ENCODE measurements at places on chromosomes 2 and 18.

DNA sequence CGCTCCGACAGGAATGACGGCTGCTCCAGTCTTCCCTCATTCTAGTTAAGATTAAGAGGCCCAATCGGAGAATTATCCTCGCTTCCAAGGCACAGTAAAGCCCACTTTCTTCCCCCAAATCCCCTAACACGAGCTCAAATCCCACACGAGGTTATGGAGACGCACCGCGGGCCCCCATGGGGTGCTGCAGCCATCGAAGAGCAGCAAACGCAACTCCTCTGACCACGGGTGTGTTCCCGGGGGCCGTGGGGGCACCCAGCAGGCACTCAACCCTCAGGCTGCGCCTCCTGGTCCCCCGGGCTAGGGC lies 446 bp downstream of the COPS9 start:
- DNase-seq: no peak

GRCh38 chr2:173578404-173579107 lies 223.9 kb downstream of the CDCA7 start:
- DNase-seq: no peak

DNA sequence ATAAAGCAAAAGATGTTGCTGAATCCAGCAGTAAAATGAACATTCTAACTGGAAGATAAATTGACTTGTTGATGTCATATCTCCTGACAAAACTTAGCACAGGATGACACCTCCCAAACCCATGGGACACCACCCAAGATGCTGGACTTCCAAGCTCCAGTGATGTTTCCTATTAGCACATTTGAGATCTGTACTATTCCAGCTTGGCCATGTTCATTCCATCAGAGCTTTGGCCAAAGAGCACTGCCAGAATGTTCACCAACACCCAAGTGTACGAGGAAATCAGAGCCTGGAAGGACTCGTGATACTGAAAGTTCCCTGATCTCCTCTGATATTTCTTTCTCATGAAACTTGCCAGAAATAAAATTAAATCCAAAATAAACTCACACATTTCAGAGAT lies 44.7 kb downstream of the PID1 start:
- DNase-seq: no peak

DNA sequence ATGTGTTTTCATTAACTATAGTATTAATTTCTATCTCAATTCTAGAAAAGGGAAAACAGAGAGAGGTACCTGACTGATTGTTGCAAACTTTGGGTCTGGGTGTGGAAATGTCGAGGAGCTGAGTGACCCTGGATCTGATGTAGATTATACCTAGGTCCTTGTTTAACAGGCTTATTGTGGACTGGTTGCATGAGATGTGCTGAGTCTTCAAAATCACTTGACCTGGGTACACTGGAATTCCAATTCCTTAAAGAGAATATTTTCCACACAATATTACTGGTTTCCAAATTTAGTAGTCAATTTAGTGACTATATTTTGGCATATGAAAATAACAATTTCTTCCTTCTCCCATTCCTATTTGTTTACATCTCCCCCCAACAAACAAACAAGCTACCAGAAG lies 13.6 kb downstream of the DUSP11 start:
- DNase-seq: no peak

GRCh38 chr2:152646775-152647174 lies 70.5 kb downstream of the PRPF40A start:
- DNase-seq: peak; percentile 28

DNA sequence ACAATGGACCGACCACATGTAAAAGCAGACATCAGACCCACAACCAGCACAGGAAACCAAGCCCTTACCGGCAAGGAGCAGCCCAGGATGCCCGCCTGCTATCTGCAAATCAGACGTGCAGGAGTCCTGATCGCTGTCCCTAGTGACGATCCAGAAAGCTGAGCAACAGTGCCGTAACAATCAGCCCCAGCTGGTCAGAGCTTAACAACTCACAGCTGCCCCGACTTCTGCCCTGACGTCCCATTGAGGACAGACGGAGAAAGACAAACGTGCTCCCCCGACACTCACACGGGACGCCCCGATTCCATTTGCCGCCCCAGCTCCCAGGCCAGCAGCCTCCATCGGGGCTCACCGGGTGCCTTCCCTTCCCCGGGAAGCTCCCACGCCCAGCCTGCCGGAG lies 39.8 kb upstream of the PXDN start:
- no peak for DNase-seq

DNA sequence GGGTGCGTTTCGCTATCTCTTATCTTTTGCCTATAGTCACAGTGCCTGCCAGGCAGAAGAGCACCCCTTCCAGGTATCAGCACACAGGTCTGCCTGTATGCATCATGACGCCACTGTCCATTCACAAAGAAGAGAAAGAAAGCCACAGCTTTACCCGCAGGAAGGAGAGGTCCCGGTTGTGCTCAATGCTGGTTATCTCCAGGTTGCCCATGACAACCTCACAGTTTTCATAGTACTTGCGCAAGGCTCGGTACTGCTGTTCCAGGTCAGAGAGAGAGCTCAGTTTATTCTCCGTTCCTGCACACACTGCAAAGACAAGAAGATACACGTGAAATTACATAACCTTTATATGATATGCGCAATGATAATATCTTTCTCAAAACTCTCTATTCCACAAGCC lies 414.0 kb downstream of the ERBB4 start:
- DNase-seq: no peak

DNA sequence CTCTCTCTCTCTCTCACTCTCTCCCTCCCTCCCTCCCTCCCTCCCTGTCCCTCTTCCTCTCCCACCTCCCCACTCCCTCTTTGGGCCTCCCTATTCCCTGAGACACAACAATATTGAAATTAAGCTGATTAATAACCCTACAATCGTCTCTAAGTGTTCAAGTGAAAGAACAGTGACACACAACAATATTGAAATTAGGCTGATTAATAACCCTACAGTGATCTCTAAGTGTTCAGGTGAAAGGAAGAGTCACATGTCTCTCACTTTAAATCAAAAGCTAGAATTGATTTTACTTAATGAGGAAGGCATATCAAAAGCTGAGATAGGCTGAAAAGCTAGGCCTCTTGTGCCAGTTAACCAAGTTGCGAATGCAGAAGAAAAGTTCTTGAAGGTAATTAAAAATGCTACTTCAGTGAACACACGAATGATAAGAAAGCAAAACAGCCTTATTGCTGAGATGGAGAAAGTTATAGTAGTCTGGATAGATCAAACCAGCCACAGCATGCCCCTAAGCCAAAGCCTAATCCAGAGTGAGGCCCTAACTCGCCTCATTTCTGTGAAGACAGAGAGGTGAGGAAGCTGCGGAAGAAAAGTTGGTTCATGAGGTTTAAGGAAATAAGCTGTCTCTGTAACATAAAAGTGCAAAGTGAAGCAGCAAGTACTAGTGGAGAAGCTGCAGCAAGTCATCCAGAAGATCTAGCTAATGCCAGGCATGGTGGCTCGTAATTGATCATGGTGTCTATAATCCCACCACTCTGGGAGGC lies 21.3 kb downstream of the MALT1 start:
- no peak for DNase-seq

DNA sequence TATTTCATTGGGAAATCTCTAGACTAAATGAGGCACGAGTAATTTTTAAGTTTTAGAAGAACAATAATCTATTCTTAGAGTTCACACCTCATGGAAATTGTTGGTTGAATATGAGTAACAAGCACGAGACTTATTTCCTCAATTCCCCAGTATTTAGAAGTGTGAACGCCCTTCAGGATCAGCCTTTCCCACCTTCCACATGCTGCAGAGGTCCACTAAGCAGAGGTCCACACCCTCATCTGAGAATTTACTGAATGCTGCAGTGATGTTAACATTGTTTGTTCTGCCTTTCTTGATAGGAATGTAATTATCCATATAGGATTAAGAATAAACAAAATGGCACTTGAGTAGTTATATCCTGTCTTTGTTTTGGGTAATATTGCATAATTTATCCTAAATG lies 41.8 kb downstream of the LTBP1 start:
- DNase-seq: no peak

DNA sequence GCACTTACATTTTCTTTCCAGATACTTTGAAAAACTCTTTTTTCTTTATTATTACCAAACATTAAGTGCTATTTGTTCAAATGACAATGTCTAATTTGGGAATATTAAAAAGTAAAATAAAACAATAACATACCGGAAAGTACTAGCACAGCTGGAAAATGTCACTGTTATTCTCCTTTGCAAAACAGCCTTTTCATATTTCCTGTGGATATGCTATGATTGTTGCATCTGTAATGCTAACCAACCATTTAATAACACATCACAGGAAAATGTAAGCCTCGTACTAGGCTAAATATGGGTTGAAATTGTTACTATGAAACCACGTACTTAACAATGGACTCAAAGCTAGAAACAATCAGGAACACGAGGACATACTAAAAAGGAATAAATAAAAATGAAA lies 298.1 kb downstream of the CBLN2 start:
- DNase-seq: no peak

DNA sequence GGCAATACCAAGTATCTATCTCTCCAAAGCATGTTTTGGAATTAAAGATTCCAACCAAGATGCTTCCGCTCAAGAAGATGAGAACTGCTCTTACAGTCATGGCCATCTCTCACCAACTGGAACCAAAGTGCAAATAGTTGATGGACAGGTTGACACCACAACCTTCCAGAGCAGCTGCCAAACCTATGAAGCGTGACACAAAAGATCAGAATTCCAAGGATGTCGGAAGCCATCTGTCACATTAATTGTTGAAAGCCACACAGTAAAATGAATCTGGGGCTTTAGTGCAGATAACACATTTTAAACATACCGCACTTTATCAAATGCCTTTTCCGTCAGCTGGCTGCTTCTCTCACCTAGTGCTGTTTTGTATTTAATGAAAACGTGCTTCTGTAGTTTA lies 195.7 kb downstream of the CDH20 start:
- peak; percentile 88 for DNase-seq
